ENCODE measurements at places on chromosomes 4 and X.

DNA sequence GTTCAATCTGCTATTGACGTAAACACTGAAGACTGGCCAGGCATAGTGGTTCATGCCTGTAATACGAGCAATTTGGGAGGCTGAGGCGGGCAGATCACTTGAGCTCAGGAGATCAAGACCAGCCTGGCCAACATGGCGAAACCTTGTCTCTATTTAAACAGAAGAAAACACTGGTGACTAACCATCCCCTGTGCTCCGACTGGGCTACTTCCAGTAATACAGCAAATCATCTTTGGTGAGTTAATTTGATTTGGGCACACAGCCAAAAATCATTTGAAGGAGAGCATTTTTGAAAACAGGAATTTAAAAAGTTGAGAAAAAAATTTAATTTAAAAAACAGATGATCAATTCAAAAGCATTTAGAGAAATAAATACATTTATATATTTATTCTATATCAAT lies 52.0 kb downstream of the SEC24D start:
- no peak for ATAC-seq

DNA sequence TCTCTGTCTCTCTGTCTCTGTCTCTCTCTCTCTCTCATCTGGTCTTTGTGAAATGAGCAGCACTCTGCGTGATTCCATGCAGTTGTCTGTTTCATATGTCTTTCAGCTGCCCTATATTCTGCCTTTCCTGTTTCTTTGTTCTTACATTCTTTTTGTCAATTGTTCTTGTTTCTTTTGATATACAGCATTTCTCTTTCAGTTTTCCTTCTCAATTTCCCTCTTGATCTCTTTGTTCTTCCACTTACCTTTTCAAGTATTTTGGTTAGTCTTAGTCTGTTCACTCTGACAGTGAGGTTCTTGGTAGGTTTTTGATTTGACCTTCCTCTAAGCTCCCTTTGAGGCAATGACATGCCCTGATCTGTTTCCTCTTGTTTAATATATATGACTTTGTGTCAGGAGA lies 20.4 kb downstream of the ZNF157 start:
- no peak for ATAC-seq

- ATAC-seq, result no peak
Observed at GRCh38 chr4:94695384-94695783, 62.4 kb upstream of the BMPR1B start.

DNA sequence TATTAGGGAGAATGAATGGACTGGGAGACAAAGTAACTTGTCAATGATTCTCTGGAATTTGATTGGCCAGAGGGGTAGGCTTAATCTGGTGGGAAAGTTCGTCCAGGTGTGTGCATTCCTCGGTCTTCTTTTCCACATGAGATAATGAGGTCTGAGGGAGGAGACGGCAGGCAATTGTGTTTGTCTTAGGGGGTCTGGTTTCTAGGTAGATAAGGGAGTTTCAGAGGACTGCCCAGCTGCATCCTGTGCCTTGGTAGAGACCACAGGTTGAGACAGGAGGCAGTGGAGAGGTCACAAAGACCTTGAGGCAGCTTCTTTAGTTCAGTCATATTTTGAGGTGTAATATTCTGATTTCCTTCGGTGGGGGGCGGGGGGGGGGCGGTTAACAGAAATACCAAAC lies 4.3 kb downstream of the MGST2 start:
- no peak for ATAC-seq

DNA sequence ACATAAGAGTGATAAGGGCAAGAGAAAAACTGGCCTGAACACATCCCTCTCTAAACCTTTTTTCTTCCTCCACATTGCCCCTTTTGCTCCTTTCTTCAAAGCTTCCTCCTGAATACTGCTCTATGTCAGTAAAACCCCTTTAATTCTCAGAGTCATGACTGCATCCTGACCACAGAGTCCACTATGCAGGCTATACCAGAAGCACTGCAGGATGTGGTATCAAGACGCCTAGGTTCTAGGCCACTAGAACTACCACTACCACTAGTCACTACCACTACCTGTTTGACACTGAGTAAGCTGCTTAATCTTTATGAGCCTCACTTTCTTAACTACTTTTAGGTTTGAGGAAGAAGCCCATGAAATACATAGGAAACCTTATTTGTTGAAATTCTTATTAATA lies 38.7 kb downstream of the ARHGEF9 start:
- ATAC-seq, result no peak

GRCh38 chr4:38919494-38919893 lies 51.9 kb downstream of the FAM114A1 start:
- ATAC-seq, result no peak

DNA sequence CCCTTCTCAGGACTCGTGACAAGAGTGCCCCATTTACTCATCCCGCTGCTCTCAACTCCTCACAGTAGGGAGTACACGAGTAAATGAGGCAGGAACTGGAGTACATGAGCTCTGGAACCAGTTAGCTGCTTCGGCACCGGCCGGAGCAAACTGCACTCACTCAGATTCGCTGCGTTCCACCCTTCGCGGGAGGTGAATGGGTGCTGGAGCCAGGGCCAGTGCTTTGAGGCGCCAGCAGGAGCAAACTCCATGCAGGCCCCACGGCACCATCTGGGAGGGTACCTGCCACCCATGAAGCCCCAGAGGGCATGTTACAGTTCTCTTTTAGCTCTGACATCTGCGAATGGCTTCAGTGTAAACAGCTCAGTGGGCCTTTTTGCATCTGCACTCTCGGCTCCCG lies 315.5 kb upstream of the GK2 start:
- no peak for ATAC-seq

GRCh38 chr4:55965585-55965984 lies 16.8 kb downstream of the CEP135 start:
- no peak for ATAC-seq

GRCh38 chr4:40587826-40588225 lies 41.8 kb downstream of the RBM47 start:
- ATAC-seq, result no peak

GRCh38 chr4:38663090-38663800 lies 754 bp upstream of the KLF3 start:
- ATAC-seq, result peak; percentile 22
